ENCODE measurements at places on chromosomes 4 and X. TPM values are rescaled to one million over a fixed set of nuclear protein-coding genes. Genes with fewer than 3 reads are reported as not detected.

- no peaks in the 10 kb centered on the region for H3K36me3 ChIP-seq
- no peak for DNase-seq
- no peak overlapping the region for H3K27ac ChIP-seq
- H3K27me3 ChIP-seq = no peaks in the 10 kb centered on the region
- no peak overlapping the region for H3K4me3 ChIP-seq
- H3K4me1 ChIP-seq = no peaks in the 10 kb centered on the region
These were observed 85.9 kb upstream of the PAQR3 start for GRCh38 chr4:79025170-79025569.

DNA sequence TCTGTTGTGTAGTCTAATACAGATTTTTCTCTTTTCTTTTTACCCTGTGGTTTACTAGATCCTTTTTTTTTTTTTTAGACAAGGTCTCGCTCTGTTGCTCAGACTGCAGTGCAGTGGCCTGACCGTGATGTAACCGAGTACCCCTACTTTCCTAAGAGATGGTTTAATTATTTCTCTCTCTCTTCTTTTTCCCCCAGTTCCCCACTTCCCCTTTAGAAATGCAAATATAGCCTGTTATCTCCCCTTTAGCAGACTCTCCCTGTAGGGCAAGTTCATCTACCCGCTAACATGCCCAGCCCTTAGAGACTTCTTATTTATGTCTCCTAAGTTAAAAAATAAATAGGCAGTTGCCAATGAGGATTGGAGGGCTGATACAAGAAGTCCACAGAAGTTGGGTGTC is 4.5 kb downstream of the SNX25 start:
- peaks cover 17% of the 10 kb centered on the region for H3K4me1 ChIP-seq
- H3K36me3 ChIP-seq = no peaks in the 10 kb centered on the region
- no peaks in the 10 kb centered on the region for H3K27me3 ChIP-seq
- H3K4me3 ChIP-seq = no peak overlapping the region
- H3K27ac ChIP-seq = no peak overlapping the region

ETDB gene
- total RNA-seq = not detected

ADH1A gene
- not detected for total RNA-seq
